ENCODE measurements at places on chromosomes 5 and 9.

DNA sequence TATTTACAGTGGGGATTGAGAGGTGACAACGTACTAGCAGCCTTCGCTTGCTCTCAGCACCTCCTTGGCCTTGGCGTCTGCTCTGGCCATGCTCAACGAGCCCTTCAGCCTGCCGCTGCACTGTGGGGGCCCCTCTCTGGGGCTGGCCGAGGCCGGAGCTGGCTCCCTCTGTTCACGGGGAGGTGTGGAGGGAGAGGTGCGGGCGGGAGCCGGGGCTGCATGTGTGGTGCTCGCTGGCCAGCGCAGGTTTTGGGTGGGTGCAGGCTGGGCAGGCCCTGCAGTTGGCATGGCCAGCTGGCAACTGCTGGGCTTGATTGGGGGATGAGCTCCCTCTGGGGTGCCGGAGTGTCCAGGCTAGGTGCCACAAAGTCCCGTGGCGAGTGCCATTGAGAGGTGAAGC is 5.8 kb upstream of the DMRTA1 start:
- no peak for DNase-seq

DNA sequence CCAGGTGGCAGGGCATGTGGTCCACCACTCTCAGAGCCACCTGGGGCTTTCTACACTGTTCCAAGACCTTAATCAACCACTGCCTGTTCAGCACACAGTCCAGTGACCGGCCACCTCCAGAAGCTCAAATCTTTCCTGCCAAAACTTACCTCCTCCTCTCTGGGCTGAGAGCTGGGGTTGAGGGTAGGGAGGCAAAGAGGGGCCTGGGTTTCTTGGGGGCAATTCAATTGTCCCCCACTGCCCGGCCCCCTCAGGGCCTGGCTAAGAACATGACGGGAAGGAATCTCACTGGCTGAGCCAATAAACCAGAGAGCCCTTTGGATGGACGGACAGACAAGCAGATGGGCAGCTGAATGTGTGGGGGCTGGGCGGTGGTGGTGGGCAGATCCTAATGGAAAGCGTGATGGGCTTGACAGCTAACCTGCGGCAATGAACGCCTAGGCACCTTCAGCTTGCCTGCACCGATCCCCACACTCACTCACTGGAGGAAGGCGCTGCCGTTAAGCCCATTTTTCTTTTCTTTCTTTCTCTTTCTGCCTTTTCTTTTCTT is 5.4 kb downstream of the NR5A1 start:
- DNase-seq = no peak

DNA sequence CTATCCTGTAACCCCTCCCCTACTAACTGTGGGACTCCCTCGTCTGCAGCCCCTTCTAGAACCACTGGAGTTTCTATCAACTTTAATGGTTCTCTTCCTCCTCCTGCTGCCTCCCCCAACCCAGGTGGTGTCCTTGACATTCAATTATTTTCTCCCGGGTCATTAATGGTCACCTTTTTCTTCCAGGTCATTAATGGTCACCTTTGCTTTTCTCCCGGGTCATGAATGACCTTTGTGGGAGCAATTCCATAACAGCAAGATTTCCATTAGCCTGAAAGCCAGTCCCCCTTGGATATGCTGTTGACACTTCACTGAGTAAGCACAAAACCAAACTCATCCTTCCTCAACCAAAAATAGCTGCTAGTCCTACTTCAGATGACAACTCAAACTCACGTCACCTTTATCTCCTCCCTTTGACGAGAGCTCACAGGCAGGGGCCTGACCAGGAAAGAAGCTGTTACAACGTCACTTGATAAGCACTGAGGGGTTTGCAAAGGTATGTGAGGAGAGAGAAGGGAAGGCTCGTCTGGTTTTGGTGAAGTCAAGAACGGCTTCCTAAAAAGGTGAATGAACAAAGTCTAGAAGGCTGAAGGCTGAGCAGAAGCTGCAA is 10.9 kb downstream of the CCDC127 start:
- no peak for DNase-seq

- no peak for DNase-seq
Measured at GRCh38 chr9:107562798-107563197, 73.2 kb upstream of the KLF4 start.

GRCh38 chr5:56158331-56158960 is 74.7 kb downstream of the ANKRD55 start:
- no peak for DNase-seq

GRCh38 chr9:113734826-113735225 is 141.3 kb upstream of the ZNF618 start:
- no peak for DNase-seq

- no peak for DNase-seq
Measured at GRCh38 chr5:93573354-93574351, 7.4 kb downstream of the NR2F1-AS1 start.

- no peak for DNase-seq
Measured at GRCh38 chr9:71795097-71795813, 26.9 kb upstream of the CEMIP2 start.

DNA sequence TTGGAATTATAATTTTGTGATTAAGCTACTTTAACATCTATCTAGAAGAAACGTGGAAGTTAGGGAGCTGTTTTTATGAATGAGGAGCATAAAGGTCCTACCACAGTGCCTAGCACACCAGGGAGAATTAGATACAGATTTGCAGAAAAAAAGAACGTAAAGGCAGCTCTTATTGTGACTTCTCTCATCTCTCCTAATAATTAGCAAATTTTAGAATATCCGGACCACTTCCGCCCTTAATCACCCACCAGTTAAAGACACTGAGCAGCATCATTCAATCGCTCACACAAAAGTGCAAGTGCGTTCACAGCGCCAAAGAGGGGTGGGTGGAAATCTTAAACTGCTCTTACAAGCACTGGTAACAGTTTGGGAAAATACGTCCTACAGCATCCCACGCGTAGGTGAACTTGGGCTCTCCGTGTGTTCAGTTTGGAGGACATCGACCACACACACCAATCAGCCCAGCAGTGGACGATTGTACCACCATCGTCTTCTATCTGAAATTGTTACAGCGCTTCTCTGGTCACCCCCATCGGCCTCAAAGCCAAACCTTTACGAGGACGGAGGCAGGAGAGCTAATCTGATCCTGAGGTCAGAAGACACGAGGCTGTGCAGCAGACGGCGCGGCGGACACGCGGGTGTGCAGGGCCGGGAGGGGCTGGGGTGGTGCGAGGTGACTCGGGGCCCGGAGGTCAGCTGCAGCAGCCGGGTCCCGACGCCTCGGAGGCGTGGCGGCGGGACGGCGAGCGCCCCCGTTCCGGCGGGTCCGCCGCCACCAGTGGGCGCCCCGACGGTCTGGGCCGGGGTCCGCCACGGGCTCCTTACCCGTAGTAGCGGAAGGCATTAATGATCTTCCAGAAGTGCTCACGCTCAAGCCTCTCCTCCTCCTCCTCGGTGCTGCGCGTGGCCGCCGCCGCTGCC is 646 bp downstream of the CARNMT1 start:
- peak; percentile 33 for DNase-seq

DNA sequence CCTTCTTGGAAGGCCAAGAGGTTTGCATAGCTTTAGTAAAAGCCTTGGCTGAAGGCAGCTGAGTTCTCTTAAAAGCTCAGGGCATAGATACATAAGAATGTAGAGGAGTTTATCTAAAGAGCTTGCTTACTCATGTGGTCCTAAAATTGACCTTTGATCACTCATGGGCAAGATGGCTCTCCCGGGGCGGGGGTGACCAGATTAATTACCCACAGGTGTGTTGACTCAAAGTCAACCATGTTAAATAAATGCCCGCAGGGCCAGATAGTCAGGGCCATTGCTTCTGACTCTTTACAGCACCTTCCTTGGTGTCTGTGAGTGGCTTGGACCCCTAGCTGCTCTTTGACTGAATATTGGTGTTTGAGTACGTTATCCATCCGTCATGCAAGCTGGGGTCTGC is 33.1 kb upstream of the GHR start:
- no peak for DNase-seq

- DNase-seq = no peak
Measured at GRCh38 chr9:98310752-98311392, 55.4 kb upstream of the TBC1D2 start.

DNA sequence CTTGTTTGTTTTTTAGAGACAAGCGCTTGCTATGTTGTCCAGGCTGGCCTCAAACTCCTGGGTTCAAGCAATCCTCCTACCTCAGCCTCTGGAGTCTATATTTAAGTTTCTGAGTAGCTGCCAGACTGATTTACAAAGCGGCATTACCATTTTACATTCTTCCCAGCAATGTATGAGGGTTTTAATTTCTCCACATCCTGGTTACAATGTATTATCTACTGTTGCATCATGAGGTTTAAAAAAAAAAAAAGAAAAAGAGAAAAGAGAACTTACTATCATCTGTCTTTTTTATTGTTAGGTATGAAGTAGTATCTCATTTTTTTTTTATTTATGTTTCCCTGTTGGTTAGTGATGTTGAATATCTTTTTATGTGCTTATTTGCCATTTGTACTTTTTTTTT is 18.9 kb upstream of the CLINT1 start:
- DNase-seq = no peak

GRCh38 chr5:139262742-139263445 is 30.6 kb upstream of the MATR3 start:
- DNase-seq = peak; percentile 78

DNA sequence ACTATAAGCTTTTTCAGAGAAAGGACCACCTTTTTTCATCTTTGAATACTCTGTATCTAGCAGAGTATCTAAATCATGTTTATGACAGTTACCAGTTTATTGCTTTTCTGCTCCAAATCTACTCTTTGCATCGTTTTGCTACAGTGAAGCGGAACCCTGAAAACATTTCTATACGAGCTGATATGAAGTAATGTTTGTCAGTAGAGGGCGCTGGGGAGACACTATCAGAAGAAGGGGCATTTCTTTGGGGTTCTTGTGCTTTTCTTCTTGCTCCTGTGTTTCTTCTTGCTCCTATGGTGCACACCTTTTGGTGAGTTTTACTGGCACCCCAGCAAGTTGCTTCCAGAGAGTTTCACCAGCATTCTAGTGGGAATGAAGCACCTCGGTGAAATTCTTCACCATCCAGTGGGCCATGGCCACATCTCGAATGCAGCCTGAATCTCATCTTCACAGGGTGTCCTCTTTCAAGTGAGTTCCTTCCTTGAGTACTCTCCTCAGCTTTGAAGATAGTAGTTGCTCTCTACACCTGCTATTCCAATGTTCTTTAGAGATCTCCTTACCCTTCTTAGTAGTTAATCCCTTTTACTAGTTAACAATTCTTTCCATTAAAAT is 98.4 kb downstream of the FGF1 start:
- no peak for DNase-seq

GRCh38 chr5:171571663-171572062 is 152.2 kb downstream of the FGF18 start:
- DNase-seq = no peak

- no peak for DNase-seq
Measured at GRCh38 chr5:157859227-157859575, 256 bp upstream of the CLINT1 start.

DNA sequence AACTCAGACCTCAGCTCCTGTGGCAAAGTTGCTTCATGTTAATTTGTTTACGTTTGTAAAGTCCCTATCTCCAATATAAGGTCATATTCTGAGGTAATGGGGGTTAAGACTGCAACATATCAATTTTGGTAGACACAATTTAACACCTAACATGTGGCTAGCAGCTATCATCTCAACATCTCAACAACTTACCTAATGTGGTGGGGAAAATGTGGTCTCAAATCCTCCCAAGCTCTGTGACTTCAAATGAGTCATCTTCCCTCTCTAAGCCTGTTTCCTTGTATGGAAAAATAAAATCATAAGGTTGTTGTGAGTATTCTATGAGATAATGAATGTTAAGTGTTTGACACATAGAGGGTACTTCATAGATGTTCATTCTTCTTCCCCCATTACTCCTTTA is 443.3 kb downstream of the CDK5RAP2 start:
- no peak for DNase-seq

All from NCI-H774 (cell line).